ENCODE measurements at places on chromosomes 4 and X. TPM values are rescaled to one million over a fixed set of nuclear protein-coding genes. Genes with fewer than 3 reads are reported as not detected.

ITIH6 gene
- total RNA-seq, result not detected

TMEM150C gene
- not detected for total RNA-seq

GRCh38 chr4:115844180-115844579 is 730.8 kb upstream of the NDST4 start:
- no peak for DNase-seq

DNA sequence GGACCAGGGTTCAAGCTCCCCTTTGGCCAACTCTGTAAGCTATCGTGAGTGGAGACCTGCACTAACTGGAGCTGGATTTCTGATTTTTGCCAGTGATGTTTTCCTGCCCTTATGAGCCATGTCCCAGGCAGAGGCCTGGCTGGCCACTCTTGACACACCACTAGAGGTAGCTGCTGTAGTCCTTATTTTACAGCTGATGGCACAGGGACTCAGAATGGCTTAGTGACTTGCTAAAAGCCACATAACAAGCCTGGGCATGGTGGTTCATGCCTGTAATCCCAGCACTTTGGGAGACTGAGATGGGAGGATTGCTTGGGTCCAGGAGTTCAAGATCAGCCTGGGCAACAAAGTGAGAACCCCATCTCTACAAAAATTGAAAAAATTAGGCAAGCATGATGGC is 33.4 kb downstream of the CYTL1 start:
- no peak for DNase-seq

DNA sequence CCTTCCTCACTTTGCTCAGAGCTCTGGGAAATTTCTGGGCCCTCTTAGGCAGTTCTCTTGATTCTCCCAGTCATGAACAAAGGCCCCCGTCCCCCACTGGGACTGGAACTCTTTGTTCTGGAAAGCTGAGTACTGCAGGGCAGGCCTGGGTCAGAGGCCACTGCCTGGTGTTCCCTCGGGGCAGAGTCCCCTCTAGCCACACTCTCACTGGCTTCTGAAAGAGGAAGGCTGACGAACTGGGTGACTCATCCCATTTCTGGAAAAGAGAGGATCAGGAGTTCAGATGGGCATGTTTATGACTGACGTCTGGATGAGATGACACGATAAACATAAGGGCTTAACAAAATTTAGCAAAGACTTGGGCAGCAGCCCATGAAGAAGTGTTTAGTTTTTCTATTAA is 47.7 kb downstream of the DDX3X start:
- no peak for DNase-seq

CT45A1 gene
- total RNA-seq, result not detected

Data from activated naive CD4-positive, alpha-beta T cell treated with anti-CD3 and anti-CD28 coated beads, Interleukin-2, amount 50 U/mL, for 72 hours (primary cell).